ENCODE measurements at places on chromosomes 6 and 20. TPM values are rescaled to one million over a fixed set of nuclear protein-coding genes. Genes with fewer than 3 reads are reported as not detected.

The DYNLT2 gene
- total RNA-seq, result 0.24 TPM

The TCF21 gene
- not detected for total RNA-seq

The C6orf58 gene
- not detected for total RNA-seq

The SIRPB1 gene
- total RNA-seq, result not detected

The PREP gene
- 37.0 TPM for total RNA-seq
